Activated CD4-positive, alpha-beta memory T cell treated with anti-CD3 and anti-CD28 coated beads, Interleukin-2, amount 10 ng/mL, durations not matched to agents 7 days and 5 days (primary cell): ENCODE measurements at places on chromosomes 3 and 15.

DNA sequence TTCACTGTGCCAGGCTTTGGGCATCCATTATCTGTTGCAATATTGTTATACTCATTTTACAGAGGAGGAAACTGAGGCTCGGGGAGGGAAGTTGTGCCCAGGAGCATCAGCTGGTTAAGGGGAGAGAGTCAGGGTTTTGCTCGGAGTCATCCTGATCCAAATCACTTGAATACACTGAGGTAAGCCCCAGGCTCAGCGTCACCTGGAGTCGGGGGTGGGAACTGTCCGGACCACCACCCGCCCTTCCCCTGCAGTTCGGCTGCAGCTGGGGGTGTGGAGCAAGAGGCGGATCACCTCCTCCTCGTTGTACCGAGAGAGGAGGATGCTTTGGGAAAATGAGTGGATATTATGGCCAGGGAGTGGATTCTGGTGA, 646 bp downstream of the HRH1 start:
- no peaks in the 10 kb centered on the region for H3K36me3 ChIP-seq
- DNase-seq: no peak
- H3K4me1 ChIP-seq: peaks cover 10% of the 10 kb centered on the region
- H3K27ac ChIP-seq: no peak overlapping the region
- peaks cover 82% of the 10 kb centered on the region for H3K27me3 ChIP-seq
- no peak overlapping the region for H3K4me3 ChIP-seq

GRCh38 chr3:30708472-30708871, 102.1 kb downstream of the TGFBR2 start:
- no peaks in the 10 kb centered on the region for H3K36me3 ChIP-seq
- DNase-seq: no peak
- H3K4me3 ChIP-seq: no peak overlapping the region
- H3K27me3 ChIP-seq: no peaks in the 10 kb centered on the region

DNA sequence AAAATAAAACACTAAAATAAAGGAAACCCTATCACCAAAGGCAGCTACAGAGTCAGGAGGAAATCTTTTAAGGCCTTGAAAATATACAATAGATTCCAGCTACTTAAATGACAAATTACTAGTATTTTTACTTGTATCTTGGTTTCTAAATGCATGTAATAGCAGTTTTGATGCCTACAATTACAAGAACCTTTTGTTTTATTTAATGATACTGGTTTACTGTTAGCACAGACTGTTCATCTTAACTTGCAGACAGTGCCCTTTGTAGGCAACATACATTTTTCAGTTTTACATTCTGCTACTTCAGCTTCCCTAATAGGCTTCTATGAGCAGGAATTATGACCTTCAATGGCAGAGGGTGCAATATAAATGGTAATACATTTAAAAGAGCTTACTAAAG, 54.1 kb downstream of the ZNF280D start:
- no peaks in the 10 kb centered on the region for H3K27me3 ChIP-seq
- no peak overlapping the region for H3K4me3 ChIP-seq
- H3K27ac ChIP-seq: no peak overlapping the region
- peaks cover 29% of the 10 kb centered on the region for H3K36me3 ChIP-seq

GRCh38 chr3:71066356-71066755, 517.2 kb downstream of the FOXP1 start:
- H3K27ac ChIP-seq: peak overlapping the region; percentile 92
- peak; percentile 39 for DNase-seq
- H3K4me3 ChIP-seq: peak overlapping the region; percentile 85

GRCh38 chr15:100570275-100570674, 31.7 kb downstream of the LINS1 start:
- H3K27me3 ChIP-seq: no peaks in the 10 kb centered on the region
- no peak for DNase-seq
- peak overlapping the region; percentile 75 for H3K27ac ChIP-seq
- no peak overlapping the region for H3K4me3 ChIP-seq
- peaks cover 61% of the 10 kb centered on the region for H3K36me3 ChIP-seq

DNA sequence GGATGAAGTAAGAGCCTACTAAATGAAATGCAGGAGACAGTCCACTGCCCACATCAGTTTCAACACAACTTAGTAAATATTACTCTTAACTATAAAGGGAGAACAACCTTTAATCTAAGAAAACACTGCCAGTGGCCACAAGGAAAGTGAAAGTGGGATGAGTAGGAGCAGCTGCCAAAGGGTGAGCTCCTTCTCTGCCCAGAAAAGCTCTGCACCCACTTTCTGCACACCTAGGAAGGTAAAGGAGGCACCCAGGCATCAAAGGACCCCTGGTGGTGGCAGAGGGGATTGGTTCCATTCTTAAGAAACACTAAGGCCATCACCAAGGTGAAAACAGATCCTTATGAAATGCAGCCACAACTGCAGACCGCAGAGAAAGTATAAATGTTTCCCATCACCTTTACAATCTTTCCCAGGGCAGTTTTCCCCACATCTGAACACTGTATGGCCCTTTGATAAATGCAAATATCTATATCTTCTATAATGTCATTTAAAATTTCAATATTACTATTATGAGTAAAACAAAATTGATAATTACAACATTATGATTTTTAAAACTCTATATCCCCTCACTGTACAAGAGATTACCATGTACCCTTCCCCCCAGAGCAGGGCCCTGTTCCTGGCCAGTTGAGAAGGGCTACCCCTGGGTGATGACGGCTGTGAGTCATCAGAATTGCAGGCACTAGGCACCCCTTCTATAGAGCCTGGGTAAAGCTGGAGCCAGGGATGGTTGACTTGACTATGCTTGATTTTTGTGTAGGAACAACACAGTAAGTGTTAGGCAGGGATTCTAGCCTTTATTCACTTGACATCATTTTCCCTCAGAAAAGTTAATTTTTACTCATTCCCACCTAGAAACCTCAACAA, 92.0 kb downstream of the SNRK start:
- H3K36me3 ChIP-seq: peaks cover 6% of the 10 kb centered on the region
- no peak overlapping the region for H3K4me3 ChIP-seq
- peak; percentile 75 for DNase-seq
- H3K27me3 ChIP-seq: no peaks in the 10 kb centered on the region
